ENCODE measurements at places on chromosomes 4 and X.

DNA sequence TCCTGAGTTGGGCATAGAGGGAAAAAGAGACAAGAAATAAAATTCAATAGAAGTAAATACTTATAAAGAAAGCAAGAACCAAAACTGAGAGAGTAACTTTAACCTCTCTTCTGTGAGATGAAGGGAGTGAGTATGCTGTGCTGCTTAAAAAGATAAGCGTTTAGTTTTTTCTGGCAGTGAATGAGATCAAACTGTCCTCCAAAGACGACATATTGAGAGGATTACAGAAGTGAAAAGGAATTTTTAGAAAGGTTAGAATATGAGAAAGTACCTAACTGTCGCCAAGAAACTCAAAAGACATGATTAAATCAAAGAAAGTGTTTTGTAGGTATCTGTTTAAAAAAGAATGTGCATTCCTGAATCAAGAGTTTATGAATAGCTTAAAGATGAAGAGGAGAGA is 16.0 kb downstream of the GAB1 start:
- no peak for DNase-seq

- no peak for DNase-seq
Measured at GRCh38 chrX:105837232-105837631, 14.9 kb downstream of the NRK start.

- peak; percentile 38 for DNase-seq
Measured at GRCh38 chr4:80492761-80493160, 157.2 kb downstream of the CFAP299 start.

DNA sequence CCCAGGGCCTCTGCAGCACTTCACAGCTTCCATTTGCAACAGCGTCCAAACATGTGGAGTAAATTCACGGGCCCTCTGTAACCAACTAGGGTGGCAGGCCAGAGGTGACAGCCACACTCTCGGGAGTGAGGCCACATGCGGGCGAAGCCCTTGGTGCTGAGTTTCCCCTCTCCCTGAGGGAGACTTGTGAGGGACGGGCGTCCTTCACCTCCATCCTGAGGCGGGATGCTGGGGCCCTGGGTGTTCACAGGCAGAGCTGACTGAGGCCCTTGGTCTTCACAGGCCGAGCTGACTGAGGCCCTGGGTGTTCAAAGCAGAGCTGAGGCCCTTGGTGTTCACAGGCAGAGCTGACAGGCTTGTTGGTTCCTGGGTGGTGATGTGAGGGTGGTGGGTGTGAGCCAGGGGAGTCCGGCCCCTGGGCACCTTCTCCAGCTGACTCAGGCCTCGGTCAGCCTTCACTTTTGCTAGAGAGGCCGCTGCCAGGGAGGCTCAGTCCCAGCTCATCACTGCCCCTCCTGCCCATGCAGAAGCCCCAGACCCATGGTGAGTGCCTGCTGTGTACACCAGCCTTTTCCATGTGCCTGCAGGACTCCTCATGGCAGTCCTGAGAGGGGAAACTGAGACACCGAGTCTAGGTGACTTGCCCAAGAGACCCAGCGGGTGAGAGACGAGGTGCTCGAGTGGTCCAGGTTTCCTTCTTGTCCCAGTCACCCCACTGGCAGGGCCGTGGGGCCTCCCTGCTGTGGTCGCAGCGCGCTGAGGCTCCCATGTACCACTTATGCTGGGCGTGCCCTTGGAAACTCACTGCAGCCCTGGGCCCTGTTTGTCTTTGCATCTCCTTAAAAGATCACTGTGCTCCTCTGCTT is 8.5 kb downstream of the WFS1 start:
- no peak for DNase-seq

GRCh38 chr4:87035881-87036509 is 101.2 kb downstream of the AFF1 start:
- DNase-seq, result no peak

GRCh38 chrX:130024127-130024526 is 41.7 kb downstream of the BCORL1 start:
- peak; percentile 80 for DNase-seq

DNA sequence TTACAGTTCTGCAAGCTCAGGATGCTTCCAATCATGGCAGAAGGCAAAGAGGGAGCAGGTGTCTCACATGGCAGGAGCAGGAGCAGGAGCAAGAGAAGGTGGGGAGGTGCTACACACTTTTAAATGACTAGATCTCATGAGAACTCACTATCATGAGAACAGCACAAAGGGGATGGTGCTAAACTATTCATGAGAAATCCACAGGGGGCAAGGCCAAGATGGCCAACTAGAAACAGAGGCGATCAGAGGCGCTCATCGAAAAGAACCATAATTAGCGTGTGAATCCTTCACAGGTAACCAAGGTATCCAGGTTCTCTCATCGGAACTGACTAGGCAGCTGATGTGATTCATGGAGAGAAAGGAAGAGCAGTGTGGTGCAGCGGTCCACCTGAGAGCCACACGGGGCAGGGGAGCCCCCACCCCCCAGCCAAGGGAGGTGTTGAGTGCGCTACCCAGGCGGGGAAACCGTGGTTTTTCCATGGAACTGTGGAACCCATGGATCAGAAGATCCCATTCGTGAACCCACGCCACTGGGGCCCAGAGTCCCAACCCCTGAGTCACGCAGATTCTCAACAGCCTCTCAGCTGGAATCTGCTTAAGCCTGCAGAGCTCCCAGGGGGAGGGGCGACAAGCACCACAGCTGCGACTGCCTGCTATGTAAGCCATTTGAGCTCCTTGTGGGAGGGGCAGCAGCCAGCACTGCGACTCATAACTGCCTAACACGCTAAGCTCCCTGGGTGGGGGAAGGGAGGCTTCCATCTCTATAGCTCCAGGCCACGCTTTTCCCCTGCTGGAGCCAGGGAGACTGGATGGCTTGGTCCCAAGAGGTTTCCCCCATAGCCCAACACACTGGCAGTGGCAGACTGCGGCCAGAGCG is 46.7 kb downstream of the FGF16 start:
- DNase-seq, result no peak

GRCh38 chr4:76306882-76307659 is 538 bp downstream of the STBD1 start:
- peak; percentile 24 for DNase-seq

DNA sequence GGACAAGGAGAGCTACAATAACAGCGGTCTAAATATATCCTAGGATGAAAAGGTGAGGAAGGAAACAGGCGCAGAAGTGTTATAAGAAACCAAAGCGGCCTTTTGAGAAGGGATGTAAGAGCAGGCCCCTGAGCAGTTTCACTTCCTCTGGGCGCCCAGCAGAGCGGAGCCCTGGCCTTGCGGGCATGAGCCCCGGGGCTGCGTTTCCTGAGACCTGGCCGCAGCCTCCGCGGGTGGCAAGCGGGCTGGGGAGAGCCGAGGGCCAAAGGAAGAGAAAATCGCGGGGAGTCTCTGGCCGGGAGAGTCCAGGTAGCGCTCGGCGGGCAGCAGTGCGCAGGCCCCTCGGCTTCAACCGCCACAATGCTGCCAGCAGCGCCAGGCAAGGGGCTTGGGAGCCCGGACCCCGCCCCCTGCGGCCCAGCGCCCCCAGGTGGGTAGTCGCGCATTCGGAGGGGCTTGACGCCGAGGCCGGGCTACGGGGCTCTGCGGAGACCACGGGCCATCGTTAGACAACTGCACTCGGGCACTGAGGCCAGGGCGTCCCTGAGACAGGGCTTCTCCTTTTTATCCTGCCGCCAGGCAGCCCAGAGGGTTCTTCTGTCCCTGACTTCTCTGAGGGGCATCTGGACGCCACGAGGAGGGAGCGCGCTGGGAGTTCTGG is at the start of gene BANK1:
BANK1 (plus strand) TSS at position 210 of the 661 bp plus-strand sequence; CDS start at position 361, 151 bp downstream.
- DNase-seq, result peak; percentile 8

GRCh38 chrX:145816601-145817315 is 871 bp upstream of the SLITRK2 start:
- DNase-seq, result no peak

GRCh38 chr4:148854203-148854602 is 412.0 kb upstream of the NR3C2 start:
- no peak for DNase-seq

DNA sequence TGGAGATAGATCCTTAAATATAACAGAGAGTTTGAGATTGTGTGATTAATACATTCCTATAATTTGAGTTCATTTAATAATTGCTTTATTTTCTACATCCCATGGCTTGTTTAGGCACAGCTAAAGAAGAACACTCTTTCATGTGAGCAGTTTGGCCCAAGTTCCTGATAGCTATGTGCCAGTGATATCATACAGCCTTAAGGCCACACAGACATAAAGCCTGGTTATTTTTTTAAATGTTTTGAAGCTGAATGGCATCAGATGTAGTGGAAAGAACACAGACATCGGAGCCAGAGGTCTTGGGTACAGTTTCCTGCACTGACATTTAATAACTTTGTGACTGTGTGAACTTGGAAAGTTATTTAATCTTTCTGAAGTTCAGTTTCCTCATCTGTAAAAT is 7.0 kb upstream of the NDNF start:
- no peak for DNase-seq

DNA sequence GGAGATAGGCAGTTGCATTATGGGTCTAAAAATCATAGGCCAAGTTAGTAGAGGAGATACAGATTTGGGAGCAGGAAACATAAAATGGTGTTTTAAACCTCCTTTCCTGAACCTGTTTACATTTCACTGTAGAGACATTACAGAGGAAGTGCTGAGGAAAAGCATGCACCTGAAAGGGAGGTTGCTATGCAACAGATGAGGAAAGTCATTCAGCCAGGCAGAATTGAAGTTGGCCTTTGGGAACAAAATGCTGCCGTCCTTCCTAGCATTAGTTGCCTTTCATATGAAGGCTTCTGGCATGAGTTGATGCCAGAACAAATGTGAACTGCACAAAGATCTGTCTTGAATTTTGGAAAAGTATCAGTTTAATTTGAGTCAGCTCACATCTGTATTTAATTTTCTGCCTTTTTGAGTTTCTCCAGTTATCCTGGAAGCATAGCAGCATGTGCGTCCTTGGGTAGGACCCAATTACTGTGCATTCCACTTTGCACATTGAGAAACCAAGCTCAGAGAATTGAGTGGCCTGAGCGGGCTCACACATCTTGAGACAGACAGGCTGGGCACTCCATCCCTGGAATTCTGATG is 38.2 kb downstream of the MAGED1 start:
- no peak for DNase-seq

GRCh38 chr4:123651536-123652180 is 255.1 kb downstream of the SPRY1 start:
- DNase-seq, result no peak

GRCh38 chr4:23015821-23016220 is 323.1 kb downstream of the GBA3 start:
- DNase-seq, result no peak

- DNase-seq, result no peak
Measured at GRCh38 chr4:19051831-19052230, 1030.3 kb upstream of the LCORL start.

GRCh38 chrX:2608638-2609430 is 82.3 kb upstream of the CD99 start:
- peak; percentile 86 for DNase-seq

GRCh38 chrX:141158084-141158483 is 18.8 kb downstream of the LDOC1 start:
- DNase-seq, result no peak

GRCh38 chrX:16610121-16610621 is 39.8 kb upstream of the S100G start:
- DNase-seq, result no peak

GRCh38 chr4:156766846-156767245 is 204.8 kb downstream of the PDGFC start:
- no peak for DNase-seq

DNA sequence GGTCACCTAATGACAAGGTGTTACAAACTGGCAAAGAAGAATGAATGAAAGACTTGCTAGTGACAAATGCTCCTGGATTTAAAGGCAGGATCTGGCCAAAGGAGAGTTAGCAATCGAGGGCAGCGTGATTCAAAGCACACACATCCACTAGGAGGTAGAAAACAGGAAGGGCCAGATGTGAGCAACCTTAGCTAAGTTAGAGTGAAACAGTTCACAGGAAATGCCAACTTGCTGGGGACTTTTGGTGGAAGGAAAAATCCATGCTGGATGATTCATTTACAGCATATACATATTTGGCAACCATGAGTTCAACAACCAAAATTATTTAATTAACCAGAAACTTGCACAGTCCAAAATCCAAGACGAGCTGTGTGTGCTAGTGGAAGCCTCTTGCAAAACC is 276.9 kb downstream of the PTTG2 start:
- DNase-seq, result no peak

DNA sequence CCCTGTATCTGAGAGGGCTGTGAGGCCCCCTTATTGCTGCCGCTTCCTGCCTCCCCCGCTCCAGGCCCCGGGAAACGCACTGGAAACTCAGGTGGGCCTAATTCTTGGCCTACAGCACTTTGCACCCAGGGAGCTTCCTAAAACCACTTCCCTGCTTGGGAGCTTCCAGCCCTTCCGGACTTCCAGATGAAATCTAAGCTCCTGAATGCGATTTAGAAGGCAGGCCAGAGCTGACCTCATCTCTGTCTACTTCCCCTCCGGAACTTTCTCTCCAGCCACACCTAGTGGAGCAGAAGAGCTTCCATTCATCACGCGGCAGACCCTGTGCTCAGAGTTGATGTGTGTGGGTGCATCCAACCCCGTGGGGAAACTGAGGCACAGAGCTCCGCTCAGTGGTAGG is 84.2 kb downstream of the SORCS2 start:
- DNase-seq, result no peak

- DNase-seq, result no peak
Measured at GRCh38 chr4:3807822-3808496, 41.8 kb downstream of the ADRA2C start.

DNA sequence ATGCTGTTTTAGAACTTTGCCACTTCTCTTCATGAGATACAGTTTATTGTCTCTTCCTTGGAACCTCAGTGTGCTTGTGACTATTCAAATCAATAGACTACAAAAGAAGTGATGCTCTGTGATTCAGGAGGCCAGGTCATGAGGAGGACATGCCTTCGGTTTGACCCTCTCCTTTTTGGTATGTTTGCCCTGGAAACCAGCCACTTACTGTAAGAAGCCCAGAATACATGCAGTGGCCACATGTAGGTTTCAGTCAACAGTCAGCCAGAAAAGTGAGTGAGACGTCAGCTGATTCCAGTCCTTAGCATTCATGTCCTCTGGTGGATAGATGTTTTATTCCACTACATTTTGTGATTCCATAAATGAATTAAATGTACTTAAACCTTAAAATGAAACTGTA is 328.7 kb downstream of the PCDH18 start:
- no peak for DNase-seq

DNA sequence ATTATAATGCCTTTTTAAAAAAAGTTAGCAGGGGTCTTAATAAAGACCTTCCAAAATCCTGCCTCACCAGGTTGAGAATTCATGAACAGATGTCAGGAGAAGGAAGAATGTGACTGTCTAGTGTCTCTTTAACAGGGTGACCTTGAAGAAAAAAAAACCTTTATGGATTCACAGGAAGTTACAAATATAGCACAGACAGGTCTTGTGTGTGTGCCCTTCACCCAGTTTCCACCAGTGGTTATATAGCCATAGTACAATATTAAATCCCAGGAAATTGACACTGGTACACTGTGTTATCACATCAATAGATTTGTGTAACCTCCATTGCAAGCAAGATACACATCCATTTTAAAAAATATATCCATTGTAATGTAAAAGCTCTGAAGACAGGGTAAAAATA is 43.7 kb downstream of the HADH start:
- no peak for DNase-seq

DNA sequence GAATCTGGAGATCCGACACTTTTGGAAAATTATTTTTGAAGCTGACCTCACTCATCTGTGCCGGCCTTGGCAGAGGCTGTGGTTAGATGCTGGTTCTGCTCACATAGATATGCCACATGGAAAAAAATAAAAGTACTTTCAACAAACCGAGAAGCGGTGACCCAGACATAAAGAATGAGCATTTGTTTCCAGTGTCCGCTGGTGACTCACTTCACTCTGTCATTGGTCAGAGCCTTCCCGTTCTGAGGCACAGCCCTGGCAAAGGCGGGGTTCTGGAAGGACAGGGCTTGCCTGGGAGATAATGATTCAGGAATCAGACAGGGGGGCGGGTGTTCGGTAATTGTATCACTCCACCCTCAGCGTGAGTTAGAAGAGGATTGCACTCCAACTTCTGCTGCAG is 172.4 kb upstream of the MXRA5 start:
- no peak for DNase-seq
